Left ventricle myocardium superior (tissue), 1 donor: ENCODE measurements at places on chromosomes 3 and 15. TPM values are rescaled to one million over a fixed set of nuclear protein-coding genes. Genes with fewer than 3 reads are reported as not detected.
A peak's percentile ranks its signal among the peaks of the same experiment; 100 is the strongest.

DNA sequence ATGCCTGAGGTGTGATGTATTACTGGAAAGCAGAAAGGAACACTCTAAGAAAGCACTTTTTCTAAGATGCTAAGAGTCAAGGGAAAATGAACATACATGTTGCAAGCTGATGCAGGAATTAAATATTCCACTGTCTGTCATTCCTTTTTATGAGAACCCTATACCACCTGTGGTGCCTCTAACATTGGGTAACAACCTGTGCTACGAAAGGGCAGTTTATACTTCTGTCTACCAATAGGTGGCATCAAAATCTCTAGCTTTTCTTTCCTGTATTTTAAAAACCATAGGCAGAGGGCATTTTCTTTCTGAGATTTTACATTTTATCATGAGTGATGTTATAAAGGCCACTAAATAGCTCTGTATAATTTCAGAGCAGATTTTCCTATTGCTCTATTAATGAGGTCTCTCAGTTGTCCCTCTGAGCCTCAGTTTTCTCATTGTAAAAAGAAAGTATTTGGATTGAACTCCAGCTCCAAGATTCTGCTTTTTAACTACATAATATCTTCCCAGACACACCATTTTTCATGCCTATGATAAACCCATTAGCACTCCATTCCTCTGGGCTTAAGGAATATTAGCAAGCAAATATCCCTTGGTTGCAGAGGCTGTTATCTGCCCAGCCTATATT lies 3.5 kb upstream of the CPNE4 start:
- no peak for DNase-seq

DNA sequence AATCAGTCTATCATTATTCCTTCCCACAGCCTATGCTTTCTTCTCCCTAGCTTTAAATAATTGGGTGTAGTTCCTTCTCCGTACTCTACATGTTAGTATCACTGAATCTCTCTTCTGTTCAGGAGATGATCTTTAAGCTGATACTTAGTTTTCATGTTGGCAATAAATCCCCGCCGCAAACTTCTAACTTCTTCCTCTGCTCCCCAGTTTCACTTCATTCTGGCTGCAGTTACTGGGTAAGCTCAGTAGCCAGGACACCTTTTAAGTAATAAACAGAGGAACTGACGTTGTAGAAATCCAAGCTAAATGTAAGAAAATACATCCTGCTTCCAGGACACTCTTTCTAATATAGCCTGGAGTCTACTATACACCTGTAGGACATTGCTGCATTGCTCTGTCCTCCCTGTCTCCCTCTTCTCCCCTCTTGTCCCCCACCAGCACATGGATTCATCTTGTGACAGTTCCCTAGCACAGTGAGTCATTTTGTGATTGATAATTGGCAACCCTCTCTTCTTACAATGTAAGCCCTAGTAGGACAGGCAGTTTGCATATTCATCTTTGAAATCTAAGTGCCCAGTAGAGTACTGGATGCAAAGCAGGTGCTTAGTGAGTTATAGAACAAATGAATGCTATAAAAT lies 598.2 kb downstream of the UNC13C start:
- DNase-seq, result no peak

GRCh38 chr15:62094388-62094787 lies 27.6 kb downstream of the C2CD4A start:
- no peak for DNase-seq

DNA sequence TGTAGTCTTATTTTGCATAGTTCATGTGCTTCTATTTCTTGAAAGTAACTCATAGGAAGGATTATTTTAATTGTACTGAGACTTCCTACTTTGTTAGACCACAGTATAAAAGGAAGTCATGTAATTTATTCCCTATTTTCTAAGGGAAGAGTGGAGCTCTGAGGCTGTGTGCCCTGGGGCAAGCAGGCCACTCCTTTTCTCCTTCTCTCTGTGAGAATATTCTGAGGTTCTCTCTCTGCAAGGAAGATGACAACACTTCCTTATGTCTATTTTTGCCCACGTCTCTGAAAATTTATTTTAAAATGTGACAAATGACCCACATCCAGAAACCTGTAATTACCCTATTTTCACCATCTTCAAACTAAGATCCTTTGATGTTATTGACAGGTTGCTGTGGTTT lies 11.0 kb downstream of the KCTD6 start:
- no peak for DNase-seq

GRCh38 chr3:14179114-14179465 lies 473 bp downstream of the LSM3 start:
- DNase-seq, result no peak

GRCh38 chr3:66996696-66997095 lies 1.4 kb upstream of the KBTBD8 start:
- DNase-seq, result no peak

Gene LINS1
- 7.7 TPM for total RNA-seq

DNA sequence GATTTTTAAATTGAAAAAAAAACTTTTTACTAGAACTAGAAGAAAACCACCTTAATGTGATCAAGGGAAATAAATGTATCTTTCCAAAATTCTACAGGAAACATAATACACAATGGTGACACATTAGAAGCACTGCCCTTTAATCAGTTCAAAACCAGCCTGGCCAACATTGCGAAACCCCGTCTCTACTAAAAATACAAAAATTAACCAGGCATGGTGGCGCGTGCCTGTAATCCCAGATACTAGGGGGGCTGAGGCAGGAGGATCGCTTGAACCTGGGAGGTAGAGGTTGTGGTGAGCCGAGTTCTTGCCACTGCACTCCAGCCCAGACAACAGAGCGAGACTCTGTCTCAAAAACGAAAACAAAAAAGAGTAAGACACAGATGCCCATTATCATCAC lies 134.5 kb downstream of the TBC1D5 start:
- no peak for DNase-seq

Gene ADAMTS17
- 2.9 TPM for total RNA-seq

- no peak for DNase-seq
Observed at GRCh38 chr3:145678401-145678800, 482.6 kb downstream of the PLOD2 start.

DNA sequence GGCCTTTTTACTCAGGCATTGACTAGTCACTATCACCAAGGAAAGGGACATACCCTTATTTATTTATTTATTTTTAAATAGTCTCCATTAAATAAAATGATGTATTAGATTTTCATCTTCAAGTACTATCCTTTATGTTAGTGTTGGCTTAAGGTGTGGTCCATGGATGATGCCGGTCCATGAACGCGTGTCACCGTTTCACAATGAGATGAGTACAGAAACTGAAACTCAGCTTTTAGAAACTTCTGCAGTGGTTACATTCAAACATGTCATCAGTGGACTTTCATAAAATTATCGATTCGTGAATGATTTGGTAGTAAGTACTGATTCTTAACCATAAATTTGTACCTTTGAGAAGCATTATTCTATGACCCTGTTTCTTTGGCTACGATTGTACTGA lies 166.6 kb downstream of the SATB1 start:
- DNase-seq, result no peak

Gene MELTF
- total RNA-seq, result 3.6 TPM

GRCh38 chr3:124779751-124780191 lies 49.5 kb downstream of the UMPS start:
- peak; percentile 42 for DNase-seq

DNA sequence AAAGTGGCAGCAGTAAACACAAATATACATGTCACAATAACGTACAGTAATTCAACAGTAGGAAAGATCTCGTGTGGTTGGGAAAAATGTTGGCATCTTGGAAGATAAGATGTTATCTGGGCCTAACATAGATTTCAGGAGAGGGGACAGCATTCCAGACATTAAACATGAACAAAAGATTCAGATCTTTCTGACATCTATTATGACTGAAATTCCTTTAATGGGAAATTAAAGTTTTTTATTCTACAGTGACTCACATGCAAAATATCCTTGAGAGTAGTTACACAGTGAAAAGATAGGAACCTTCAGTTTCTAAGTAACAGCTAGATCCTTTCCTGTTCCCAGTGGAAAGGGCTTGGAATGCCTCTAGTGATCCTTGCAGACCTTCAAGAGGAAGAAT lies 9.2 kb downstream of the NDUFB5 start:
- no peak for DNase-seq

Gene CPNE9
- total RNA-seq, result not detected

GRCh38 chr3:156826896-156827882 lies 1.0 kb downstream of the LEKR1 start:
- no peak for DNase-seq

DNA sequence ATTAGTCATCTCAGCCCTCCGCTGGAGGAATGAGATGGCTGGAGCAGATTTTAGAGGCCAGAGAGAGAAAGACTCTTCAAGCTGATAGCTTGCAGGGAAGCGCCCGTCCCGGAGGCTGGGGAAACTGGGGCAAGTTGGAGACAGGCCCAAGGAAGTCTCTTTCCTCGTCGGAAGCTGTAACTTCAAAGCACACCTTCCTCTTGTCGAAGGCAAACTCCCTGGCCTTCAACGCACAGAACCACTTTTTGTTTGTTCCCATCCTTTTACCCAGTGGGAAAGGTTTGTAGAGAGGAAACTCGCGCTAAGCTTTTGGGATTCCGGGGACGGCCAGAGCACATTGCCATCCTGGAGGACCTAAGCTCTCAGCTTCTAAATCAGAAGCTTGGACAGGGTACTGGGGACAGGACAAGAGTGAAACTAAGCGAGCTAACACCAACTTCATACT lies 900 bp upstream of the EOMES start:
- DNase-seq, result no peak

- DNase-seq, result no peak
Observed at GRCh38 chr15:79562899-79563298, 130.8 kb downstream of the MINAR1 start.

GRCh38 chr15:60695713-60696522 lies 217.0 kb upstream of the ICE2 start:
- DNase-seq, result no peak

- DNase-seq, result no peak
Observed at GRCh38 chr3:52428151-52429005, 16.5 kb downstream of the SEMA3G start.

- no peak for DNase-seq
Observed at GRCh38 chr3:153595186-153595815, 433.3 kb downstream of the RAP2B start.

Gene SCN11A
- not detected for total RNA-seq

GRCh38 chr3:62188681-62189375 lies 184.5 kb downstream of the FEZF2 start:
- peak; percentile 81 for DNase-seq

DNA sequence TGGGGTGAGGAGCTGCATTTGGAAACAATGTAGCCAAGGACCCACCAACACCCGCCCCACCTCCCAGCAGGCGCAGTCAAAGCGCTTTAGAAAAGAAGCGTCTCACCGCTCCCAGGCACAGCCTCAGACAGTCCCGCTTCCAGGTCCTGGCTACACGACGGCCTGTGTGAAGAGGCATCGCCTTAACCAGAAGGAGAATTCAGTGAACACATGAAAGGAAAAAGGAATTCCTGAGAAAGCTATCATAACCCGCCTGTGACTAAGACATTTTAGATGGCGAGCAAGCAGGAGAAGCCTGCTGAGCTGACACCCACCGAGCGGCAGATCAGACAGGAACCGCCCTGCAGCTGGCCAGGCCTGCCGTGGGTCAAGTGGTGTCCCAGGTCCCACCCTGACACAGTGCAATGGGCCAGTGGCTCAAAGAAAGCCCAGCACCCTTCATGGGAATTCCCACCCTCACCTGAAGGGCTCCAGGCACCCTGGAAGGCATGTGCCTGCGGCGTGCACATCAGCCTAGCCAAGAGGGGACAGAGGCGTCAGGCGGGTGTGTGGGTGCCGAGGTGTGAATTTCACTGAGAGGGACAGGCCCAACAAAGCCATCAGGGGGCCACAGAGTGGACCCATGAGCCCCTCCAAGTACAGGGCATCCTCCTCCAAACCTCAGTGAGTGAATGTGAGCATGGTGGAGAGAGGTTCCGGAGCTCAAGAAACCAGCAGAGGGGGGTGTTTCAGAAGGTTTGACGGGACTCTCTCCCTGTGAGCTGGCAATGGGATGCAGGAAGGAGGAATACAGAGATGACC lies 144.8 kb downstream of the NSMCE3 start:
- no peak for DNase-seq

Gene RASGRF1
- total RNA-seq, result not detected

Gene ROBO2
- 0.17 TPM for total RNA-seq

GRCh38 chr3:81554388-81554787 lies 207.1 kb downstream of the GBE1 start:
- no peak for DNase-seq

DNA sequence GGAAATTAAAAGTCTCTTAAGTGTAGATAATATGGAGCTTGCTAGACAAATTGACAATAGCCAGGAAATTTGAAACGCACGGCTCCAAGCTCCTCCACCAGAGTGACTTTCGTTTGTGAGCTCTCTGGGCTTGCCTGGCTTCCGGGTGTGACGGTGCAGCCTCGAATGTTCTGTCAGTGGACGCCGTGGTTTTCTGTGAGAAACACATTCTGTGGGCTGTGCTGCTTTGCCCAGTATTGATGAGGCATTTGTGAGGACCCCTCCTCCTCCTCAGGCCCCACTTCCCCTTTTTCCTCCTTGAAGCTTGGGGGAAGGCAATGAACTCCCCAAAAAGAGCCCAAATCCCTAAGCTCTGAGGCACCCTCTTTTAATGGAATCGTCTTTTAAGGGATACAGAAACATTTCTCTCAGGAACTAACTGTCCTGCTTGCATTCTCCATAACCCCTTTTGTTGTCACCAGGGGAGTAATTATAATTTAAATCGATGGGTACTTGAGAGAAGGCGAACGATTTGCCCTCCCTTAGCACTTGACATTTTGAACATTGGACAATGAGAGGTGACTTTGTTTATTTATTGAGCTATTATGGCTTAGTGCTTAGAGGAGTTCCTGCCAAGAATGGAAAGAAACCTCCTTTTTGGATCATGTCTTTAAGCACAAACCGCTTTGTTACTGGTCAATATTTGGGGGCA lies 40.8 kb downstream of the POLR2M start:
- DNase-seq, result no peak

DNA sequence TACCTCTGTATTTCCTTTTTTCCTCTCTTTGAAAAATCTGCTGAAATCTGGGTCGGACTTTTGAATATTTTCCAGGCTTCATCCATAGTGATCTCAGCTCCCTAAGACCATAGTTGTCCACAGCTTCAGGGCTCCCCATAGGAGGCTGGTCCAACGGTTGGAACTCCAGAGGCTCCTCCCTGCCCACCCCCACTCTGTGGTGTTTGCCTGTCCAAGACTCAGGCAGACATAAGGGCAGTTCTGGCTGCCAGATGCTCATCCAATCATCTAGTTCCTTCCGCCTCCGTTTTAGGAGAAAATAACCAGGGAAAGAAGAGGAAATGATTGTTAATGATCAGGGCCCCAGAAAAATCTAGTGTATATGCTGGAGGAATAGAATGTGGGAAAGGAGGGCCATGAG lies 27.9 kb upstream of the PRTG start:
- no peak for DNase-seq
